ENCODE measurements at places on chromosomes 3 and 15. TPM values are rescaled to one million over a fixed set of nuclear protein-coding genes. Genes with fewer than 3 reads are reported as not detected.

DNA sequence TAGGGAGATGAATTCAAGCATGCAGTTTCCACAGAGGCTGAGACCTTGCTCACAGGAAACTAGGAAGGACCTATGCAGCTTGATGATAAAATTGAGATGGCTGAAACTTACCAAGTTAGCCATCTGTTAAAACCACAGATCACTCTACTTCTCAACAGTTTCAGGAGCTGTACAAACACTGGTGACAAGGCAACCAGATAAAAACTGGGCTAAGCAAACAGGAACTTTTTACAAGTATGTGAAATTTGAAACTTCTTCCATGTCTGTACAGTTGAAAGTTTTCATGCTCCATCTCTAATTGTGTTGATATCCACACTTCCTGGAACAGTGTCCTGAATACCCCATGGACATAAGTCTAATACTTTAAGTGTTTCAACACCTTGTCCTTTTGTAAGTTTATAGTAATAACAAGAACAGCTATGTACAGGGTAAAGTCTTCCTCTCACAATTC is 78.2 kb downstream of the FAIM start:
- no peak for DNase-seq

DNA sequence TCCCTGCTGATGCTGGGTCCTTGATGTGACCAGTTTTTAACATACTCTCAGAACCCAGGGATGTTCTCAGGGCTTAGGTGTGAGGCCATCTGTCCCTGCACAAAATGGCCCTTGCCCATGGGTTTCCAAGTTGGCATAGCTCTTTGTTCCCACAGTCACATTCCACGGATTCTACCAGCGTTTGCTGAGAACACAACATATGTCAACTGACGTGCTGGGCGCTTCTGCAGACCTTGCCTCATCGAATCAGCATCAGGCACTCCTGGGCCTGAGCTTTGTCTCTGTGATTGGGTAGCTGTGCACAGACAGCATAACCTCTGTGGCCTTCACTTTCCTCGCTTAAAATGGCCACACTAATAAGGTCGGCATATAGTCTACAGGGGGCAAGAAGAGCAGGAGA is 69.0 kb downstream of the MGLL start:
- no peak for DNase-seq

DNA sequence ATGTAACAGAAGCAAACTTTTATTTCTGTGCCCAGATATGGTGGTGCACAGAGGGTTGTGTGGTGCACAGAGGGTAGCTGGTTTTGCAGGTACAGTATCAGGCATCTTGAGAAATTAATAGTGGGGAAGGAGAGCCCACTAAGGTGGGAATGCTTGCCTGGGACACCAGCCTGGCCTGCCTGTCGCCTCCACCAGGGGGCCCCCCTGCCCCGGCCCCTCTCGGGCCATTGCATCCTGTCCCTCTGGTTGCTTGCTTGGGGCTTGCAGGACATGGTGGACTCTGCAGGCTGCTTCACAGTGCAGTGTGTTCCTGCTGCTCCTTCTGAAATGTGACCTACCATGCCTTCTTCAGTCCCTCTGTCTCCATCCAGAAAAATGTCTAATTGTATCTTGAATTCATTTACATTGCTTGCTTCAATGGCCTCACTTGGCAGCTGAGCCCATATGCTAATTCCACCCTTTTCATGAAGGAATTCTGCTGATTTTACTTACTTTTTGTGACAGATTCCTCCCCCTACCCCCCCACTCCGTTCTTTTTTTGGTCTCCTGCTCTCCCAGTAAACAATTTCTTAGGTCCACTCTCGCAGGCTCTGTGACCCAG is 73.6 kb downstream of the EEFSEC start:
- no peak for DNase-seq

DNA sequence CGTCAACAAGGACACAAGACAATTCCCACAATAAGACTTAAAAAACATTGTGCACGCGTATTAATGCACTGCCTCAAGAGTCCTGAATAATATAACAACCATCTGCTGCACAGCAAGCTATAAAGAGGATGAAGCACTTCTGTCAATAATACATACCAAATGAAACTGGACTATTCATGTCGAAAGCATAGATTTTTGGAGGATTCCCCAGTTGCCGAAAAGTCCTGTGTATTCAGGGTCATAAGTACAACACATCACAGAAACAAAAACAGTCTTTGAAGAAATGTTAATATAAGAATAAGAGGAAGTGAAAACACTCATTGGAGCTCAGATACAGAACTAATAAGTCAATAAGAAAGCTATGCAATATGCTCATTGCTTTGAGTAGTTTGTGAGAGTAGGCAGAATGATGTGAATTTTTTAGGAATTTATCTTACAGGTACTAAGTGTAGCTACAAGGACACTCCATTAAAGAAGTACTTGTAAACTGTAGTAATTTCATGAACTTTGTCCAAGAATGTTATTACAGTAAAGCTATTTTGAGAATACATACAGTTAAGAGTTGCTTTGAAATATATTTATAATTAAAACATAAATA is 31.6 kb downstream of the CBLB start:
- DNase-seq, result no peak

- DNase-seq, result no peak
Measured at GRCh38 chr15:99185414-99186130, 63.8 kb downstream of the TTC23 start.

DNA sequence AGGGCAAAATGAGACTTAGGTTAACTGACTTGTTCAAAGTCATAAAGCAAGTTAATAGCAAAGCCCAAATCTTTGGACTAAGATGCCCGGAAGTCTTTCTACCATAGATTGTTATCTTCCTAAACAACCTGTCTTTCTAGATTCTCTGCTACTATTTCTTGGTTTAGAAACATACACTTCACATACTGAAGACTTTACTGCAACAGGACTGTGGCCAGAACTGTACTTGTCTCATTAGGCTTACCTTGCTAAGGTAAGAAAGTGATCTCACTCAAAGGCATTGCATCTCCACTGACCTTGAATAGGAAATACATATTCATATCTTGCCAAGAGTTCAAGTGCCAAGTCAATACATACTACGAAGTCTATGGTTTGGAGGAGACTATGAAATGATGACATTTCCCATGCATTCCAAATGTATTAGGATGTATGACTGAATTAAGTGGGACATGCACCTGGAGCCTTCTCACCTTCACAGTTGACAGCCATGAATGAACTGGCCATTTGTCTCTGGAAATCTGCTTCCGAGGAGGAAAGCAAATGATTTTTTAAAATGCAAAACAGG is 5.0 kb downstream of the ZDHHC3 start:
- no peak for DNase-seq

DNA sequence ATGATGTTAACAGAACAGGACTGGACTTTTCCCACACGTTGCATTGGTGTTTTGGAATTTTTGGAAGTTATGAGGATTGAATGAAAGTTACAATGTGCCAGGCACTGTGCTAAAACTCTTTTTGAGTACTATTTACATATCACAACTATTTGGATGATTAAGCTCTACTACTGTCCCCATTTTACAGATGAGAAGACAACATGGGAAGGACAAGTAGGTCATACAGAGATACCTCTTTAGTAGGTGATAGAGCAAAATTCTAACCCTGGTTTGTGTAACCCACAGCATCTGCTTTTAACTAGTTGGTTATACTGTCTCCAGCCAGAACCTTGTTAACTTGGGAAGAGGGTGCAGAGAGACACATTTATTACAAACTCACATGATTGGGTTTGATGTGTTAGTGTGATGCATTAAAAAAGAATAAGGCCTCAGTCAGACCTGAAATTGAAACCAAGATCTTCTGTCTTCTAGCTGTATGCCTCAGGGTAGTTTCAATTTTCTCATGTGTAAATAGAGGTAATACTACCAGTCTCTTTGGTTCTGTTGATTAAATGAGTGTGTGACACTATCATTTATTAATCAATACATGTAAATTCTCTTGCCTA is 1.4 kb downstream of the NDUFB4 start:
- no peak for DNase-seq

DNA sequence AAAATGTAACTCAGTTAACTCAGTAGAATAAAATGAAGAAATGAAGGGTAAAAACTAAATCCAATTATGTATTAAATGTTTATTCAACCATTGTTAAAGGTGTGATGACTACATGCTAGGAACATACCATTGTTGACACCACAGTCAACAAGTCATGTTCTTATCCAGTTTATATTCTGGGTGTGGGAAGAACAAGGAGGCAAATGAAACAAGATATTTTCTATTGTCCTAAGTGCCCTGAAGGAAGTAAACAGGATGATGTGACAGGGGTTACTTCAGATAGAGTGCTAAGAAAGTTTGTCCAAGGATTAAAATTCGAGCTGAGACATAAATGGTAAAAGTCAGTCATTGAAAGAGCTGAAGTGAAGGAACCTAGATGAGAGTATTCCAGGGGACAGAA is 13.1 kb downstream of the AP3S2 start:
- no peak for DNase-seq

DNA sequence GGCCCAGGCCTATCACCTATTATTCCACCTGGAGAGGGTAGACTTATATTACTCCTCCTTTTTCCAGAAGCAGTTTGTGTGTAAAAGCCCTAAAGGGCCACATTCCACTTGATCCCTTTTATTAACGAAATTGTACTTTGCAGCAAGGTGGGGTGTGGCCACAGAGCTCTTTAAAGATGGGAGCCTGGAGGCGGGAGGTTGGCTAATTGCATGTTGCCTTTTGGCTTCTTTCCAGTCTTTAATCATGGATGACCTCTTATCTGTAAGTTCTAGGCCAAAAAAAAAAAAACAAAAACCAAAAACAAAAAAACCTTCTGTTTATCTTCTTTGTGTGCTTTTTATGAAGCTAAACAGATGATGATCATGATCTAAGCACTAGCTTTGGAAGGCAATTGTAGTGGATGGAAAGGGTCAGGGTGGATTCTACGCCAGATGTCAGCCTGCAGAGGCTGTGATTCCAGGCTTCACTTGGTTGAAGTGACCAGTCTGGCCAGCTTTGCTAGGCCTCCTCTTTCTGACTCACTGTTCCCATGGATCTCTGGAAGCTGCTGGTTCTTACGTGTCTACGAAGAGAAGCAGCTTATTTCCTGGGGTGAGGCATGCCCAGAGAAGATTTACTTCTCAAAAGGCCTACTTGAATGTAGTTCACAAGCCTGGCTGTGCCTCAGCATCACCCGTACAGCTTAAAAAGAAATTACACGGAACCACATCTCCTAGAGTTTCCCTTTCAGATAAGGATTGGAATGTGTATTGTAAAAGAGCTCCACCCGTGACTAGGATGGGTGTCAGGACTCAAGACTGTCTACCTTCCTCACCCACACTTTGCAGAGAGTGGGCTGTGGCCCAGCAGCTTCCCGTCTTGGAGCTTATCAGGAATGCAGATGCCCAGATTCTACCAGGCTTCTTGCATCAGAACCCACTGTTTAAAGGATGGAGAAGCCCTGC is 330.9 kb upstream of the C2CD4B start:
- DNase-seq, result peak; percentile 47

DNA sequence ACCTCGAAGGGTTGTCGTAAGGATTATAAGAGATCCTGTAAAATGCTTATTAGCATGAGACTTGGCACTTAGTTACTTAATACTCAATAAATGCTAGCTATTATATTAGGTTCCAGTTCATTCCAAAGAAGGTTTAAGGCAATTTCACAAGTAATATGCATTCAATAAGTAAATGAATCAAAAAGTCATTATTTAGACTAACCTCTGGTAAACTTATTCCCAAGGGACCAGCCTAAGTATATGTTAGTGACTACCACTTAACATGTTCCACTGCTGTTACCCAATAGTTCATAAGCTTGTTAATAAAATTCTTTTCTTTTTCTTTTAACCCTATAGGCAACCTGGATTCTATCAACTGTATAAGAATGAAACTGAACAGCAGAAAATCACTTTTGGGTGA is 5.1 kb downstream of the PDCD10 start:
- no peak for DNase-seq

DNA sequence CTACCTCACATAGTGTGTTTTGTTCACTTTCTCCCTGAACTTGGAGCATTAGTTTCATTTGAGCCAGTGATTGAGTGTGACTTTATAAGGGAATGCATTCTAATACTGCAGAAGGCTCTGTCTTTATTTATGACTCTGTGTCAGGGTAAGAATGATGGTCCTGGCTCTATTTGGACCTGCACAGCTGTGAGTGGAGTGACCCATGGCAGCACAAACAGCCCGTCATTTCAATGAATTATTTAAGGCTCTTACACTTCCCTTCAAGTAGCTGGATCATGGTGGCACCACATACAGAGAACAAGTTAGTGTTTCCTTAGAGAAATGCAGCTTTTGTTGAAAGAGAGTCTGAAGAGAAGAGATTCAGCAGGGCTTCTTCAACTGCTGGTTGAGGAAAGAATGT is 16.4 kb downstream of the TMEM108 start:
- no peak for DNase-seq

- no peak for DNase-seq
Measured at GRCh38 chr3:72310419-72311380, 525.8 kb upstream of the PROK2 start.

- DNase-seq, result no peak
Measured at GRCh38 chr15:32818758-32819447, 101.1 kb downstream of the GREM1 start.

GRCh38 chr3:38646630-38647029 is 2.9 kb downstream of the SCN5A start:
- DNase-seq, result no peak

- no peak for DNase-seq
Measured at GRCh38 chr3:17740721-17741141, 1.7 kb downstream of the TBC1D5 start.

DNA sequence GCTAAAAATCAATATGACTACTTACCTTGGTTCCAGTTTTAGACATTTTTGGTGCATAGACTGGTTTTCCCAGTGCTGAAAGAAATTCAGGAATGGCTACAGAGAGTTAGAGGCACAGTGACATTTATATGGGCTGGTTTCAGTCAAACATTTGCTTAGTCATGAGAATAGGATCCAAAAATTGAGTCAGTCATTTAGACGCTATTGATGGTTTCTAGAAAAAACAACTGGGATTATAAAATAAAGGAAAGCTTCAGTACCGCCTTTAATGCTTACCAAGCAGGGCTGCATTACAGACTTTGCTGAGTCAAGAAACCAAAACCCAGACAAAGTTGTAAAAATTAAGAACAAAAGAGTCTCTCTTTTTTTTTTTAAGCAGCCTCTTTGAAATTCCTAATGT is at the start of gene CRYGS:
TSS of gene CRYGS (minus strand) at position 100 of the 400 bp plus-strand sequence. CDS start at position 46, 54 bp downstream.
- DNase-seq, result no peak

POTEB3 gene
- not detected for total RNA-seq

ZMYND10 gene
- total RNA-seq, result not detected

GP5 gene
- 0.11 TPM for total RNA-seq

ITGA11 gene
- total RNA-seq, result 136 TPM

CHRM5 gene
- not detected for total RNA-seq

SLC7A14 gene
- total RNA-seq, result not detected

MYO1E gene
- 48.0 TPM for total RNA-seq

DPH3 gene
- 5.5 TPM for total RNA-seq

C15orf62 gene
- not detected for total RNA-seq

CNTN4 gene
- 37.5 TPM for total RNA-seq

CIDEC gene
- 29.9 TPM for total RNA-seq

PLS1 gene
- 1.8 TPM for total RNA-seq

Measured in ascending aorta (tissue), 2 donors.